ENCODE measurements at places on chromosomes 7 and 10. TPM values are rescaled to one million over a fixed set of nuclear protein-coding genes. Genes with fewer than 3 reads are reported as not detected.

DNA sequence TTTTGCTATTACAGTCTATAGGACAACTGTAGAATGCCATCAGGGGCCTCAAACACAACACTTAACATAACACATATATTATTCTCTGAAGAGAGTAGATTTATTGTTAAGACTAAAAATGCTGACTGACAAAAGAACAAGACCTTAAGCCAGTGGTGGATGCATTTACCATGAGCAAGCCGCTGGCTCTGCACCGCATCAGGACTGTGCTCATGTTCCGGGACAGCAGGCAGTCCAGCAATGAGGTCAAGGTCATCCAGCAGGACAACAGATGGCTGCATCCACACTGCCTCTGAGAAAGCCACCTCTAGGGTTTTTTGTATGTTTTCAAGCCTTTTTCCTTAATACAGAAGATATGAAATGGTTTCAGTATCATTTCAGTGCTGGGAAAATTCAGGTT lies 23.8 kb downstream of the PEX1 start:
- no peak for DNase-seq

DNA sequence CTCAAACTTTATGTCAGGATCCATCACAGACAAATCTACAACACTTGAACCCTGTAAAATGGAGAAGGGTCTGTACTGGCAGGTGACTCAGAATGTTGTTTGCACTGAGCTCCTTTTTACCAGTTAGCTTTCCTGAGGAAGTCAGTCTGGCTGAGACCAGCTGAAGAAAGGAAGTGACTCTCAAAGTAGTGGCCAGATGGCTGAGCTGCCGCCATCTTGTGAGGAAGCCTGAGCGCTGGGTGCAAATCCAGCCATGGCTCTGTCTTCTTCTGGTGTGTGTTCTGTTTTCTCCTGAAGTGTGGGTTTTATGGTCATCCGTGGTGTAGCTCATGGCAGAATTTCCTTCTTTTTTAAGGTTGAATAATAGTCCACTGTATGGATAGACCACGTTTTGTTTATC lies 25.5 kb upstream of the ECHDC3 start:
- DNase-seq, result no peak

DNA sequence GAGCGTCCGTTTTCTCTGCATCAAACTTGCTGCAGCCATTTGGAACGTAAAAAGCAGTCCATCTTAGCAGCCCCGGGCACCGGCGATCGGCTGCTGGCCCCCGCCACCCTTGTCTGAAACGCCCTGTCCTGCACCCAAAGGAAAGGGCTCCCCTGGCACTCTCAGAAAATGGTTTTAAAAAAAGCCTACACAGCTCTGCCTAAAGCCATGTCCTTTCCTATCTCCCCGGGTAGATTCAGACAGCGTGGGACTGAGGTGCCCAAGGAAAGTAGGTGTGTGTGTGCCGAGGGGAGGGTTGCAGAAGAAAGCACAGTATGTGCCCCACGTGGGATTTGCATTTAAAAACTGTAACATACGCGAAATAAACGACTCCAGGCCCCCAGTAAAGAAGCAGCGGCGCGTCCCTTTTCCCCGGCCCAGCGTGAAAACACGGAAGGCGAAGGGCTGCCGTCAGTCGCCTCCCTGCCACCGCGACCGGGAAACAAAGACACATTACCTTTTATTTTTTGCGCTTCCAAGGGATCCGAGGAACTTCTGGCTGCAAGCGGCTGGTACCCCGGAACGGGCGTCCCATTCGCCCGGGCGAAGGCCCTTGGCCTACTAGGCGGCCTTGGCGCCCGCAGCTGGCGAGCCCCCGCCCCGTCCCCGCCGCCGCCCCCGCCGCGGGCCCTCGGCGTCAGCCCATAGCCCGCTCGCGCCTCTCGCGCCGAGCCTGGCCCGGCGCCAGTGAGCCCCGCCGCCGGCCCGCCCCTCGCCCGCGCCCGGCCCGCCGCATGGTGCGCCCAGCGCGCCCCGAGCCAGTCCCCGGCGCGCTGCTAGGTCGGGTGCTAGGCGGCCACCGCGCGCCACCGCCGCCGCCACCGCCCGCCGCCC lies 304.6 kb downstream of the PRPF18 start:
- no peak for DNase-seq

- DNase-seq, result no peak
Measured at GRCh38 chr10:33395201-33395600, 60.7 kb upstream of the NRP1 start.

GRCh38 chr7:136006208-136006607 lies 29.0 kb upstream of the MTPN start:
- DNase-seq, result no peak

- no peak for DNase-seq
Measured at GRCh38 chr7:138243430-138243829, 167.2 kb downstream of the AKR1D1 start.

GRCh38 chr7:95700917-95701316 lies 71.4 kb upstream of the DYNC1I1 start:
- DNase-seq, result no peak

DNA sequence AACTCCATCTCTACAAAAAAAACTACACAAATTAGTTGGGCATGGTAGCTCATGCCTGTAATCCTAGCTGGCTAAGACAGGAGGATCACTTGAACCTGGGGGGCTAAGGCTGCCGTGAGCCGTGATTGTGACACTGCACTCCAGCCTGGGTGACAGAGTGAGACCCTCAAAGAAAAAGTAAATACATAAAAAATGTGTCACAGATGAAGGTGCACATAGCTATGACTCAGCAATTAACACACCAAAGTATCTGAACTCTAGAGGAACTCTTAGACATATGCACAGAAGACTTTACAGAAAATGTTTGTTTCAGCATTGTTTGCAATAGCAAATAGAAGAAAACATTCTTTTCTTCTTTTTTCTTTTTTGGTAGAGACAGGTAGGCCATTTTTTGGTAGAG lies 8.3 kb downstream of the C10orf62 start:
- DNase-seq, result no peak

- no peak for DNase-seq
Measured at GRCh38 chr10:100730725-100731406, 14.5 kb upstream of the PAX2 start.

- DNase-seq, result no peak
Measured at GRCh38 chr7:90903841-90904240, 307.7 kb downstream of the CDK14 start.

DNA sequence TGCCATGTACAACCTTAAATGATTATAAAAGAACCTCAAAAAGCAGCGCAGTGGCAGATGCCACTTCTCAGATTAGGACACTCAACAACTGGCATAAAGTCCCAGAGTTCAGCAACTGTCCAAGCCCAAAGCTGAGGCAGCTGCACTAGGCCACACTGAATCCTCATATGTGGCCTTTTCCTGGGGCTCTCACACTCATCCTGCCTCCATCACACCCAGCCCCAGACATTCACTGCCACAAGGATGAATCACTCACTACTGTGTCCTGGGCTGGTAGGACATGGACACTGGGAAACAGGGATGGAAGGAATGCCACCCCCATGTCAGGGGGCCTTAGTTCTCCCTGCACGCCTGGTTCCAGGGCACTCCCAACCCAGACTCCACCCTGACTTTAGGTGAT lies 547.7 kb downstream of the TNS3 start:
- no peak for DNase-seq

DNA sequence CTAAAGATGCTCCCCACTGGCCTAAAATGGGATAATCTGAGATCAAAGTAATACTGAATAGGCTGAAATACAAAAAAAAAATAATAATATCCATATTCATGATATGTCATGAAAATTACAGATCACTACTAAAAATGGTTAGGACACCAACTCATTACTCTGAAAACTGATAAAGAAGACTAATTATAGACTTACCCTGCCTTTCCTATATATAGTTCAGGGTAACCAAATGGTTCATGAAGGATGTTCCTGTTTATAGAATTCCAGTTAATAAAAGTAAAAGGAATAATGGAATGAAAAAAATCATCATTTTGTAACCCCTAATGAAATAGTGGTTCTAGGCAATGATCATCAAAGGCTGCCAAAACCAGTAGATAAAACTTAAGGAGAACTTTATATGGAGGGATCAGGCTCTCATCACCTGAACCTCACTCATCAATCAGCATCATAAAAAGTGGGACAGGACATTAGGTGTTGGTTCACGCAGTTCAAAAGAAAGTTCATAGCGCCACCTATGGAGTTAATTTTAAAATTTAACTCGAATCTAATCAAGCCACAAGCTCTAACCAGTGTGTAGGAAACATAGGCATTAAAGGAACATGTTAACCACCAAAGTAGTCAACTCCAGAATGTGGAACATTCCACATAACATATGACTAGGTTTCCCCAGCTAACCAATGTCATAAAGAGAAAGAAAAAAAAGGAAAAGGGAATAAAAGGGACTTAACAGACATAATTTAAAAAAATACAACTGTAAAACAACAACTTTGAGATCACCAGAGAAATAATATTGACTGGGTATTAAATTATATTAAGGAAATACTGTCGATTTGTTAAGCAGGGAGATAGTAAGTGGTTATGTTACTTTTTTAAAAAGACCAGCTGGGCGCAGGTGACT lies 35.7 kb downstream of the P4HA1 start:
- no peak for DNase-seq

GRCh38 chr7:43680736-43681135 lies 48.6 kb downstream of the COA1 start:
- no peak for DNase-seq

DNA sequence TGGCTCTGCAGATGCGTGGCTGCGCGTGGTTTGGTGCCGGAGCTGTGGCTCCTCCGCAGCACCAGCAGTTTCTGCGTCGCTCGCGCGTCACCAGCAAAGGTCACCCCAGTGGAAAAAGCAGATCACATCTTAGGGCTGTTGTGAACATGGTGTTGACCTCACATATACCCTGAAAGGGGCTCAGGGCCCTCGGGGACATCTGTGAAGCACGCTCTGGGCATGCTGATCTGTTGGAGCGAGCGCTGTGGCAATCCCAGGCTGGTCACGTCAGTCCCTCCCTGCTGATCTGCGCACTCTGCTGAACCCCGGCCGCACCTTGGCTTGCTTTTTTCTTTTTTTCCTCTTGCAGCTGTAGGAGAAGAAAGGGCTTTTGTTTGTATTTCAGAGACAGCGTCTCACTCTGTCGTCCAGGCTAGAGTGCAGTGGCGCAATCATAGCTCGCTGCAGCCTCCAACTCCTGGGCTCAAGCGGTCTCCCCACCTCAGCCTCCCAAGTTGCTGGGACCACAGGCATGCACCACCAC lies 33.3 kb upstream of the AP5Z1 start:
- DNase-seq, result no peak

DNA sequence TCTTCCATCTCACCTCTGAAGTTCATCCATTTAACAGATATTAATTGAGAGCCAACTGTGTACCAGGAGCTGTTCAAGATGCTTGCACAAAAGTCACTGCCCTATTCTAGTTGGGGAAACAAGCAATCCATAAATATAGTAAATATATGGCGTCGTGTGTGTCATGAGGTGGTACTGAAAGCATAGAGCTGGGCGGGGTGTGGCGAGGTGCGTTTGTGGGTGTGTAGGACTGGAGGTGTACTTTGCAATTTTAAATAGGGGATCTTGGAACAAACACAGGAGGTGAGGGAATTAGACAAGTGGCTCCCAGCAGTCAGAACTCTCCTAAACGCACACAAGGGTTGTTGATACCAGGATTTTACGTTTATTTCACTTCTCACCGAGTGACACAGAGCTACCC lies 490 bp upstream of the ZNF239 start:
- no peak for DNase-seq

DNA sequence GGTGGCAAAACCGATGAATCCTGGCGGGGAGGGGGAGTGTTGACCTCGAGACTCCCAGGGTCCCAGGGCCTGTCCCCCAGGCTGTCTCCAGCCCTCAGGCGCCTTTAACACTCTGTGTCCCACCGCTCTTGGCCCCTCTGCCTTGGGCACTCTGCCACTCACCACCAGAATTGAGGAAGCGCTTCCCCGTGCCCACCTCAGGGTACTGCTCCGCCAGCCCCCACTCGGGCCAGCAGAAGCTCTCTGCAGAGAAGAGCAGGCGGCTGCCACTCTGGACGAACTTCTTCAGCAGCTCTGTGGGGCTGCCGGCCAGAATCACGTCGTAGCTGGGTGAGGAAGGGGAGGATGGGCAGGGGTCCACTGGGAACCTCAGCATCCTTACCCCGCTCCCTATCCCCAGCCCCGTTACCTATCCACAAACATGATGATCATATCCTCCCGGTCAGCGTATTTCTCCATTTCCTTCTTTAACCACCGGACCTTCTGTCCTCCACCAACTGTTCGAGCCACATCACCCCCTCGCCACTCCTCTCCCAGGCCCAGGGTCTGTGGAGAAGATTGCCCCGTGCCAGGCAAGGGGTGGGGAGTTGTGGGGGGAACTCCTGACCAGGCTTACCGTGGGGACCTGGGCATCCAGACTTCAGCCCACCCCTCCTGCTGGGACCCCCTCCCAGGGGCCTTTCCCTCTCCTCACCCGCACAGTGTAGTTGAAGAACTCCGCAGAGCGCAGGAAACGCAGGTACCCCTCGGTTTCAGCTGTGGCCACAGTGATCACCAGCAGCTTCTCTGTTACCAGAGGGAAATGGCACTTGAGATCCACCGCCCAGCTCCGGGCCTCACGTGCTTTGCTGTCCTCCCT lies 1.2 kb downstream of the PLOD3 start:
- no peak for DNase-seq

DNA sequence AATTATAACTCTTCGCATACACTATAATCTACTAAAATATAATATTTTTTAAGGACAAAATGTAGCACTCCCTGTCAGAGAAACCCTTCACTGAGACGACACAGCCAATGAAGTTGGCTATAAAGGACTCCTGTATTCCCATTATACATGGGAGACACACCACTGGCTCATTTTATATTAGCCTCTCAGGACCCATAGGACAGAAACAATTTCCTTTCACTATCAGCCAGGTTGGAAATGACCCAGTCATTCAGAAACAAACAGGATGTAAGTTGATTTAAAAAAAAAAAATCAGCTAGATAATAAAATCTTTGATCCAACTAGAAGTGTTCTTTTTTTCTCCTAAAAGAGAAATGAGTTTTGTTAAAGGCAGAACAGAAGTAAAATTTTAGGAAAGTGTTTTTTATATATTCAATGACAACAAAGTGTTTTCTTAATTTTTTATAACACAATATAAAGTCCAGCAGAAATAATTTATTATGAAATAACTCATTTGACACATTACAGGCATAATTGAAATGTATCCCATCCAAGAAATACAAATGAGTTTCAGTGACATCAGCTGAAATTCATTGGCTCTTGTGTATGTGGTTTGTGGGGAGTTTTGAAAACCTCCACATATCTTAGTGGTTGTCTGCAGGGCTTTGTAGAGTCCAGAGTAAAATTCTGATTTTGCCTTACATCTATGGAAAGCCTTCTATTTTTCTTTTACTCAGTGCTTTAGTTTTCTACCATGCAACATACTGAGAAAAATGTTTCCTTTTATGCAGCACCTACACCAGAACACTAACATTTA lies 64.1 kb downstream of the CTTNBP2 start:
- DNase-seq, result no peak

The SPACDR gene
- polyA plus RNA-seq, result 0.76 TPM

The SLIT1 gene
- polyA plus RNA-seq, result 0.01 TPM

The NFE2L3 gene
- polyA plus RNA-seq, result 50.2 TPM

The JAKMIP3 gene
- polyA plus RNA-seq, result 0.19 TPM

The STX1A gene
- polyA plus RNA-seq, result 12.9 TPM

The TM9SF3 gene
- polyA plus RNA-seq, result 61.3 TPM

The AFAP1L2 gene
- polyA plus RNA-seq, result 0.05 TPM

The EEF1AKMT2 gene
- polyA plus RNA-seq, result 24.0 TPM
